ENCODE measurements at places on chromosomes 1 and 21.

DNA sequence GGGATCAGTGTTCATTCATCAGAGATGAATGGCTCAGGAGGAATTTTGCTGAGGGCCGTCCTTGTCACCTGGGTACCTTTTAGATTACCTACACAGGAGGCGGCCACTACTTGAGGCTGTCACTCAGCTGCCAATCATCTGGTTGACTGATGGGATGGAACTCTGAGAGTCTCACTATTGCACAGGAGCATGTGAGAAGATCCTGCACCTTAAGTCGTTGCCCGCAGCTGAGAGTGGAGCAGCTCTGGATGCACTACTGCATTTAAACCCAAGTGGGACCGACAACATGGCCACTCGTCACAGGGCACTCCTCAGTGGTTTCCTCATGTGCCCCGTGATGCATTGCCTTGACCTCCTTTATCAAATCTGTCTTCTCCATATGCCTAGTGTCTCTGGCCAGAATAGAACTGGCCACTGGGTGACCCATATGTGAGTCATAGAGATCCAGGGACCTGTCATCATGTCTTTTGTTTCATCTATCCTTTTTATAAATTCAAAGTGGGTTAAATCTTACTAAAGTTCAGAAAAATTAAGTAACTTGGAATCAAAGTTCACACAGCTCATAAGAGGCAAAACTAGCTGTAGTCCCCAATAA, 165.5 kb downstream of the ZSCAN20 start:
- DNase-seq = no peak

DNA sequence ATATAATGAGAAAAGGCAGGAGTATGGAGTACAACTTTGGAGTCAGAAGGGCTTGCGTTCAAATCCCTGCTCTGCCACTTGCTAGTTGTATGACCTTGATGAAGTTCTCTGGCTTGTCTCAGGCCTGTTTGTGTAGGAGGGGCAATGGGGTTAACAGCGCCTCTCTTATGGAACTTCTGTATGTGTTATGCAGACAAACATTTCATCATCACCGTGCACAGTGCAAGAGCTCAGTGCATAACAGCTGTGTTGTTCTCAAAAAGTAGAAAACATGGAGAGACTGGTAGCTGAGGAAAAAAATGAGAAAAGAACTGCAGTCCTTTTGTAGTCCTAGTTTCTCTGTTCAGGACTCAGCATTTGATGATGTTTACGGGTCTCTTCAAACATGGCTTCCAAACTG, 10.4 kb upstream of the ZNF648 start:
- no peak for DNase-seq

- peak; percentile 47 for DNase-seq
These were observed 38.6 kb upstream of the ETS2 start for GRCh38 chr21:38766987-38767722.

DNA sequence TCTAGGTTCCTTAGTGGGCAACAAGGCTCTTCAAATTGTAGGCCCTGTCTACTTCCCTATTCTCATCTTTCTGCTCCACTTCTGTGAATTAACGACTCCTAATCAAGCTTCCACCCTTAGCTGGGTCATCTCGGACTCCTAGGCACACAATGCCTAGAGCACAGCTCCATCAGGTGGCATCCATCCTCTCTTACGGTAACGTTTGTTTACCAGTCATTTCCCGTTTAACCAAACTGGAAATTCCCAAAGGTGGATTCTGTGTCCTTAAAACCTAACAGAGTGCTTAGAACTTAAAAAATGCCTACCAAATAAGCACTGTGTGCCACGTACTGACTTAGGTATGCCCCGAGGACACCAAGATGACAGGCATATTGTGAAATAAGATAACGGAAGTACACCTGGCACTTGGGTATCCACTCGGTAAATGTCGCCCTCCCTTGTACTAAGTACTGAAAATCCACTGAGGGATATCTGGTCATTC, 1.5 kb downstream of the PARP1 start:
- no peak for DNase-seq

- DNase-seq = no peak
These were observed 117.2 kb downstream of the SLC25A24 start for GRCh38 chr1:108082738-108083562.

GRCh38 chr1:78303620-78304019, 187.2 kb upstream of the PTGFR start:
- DNase-seq = no peak

DNA sequence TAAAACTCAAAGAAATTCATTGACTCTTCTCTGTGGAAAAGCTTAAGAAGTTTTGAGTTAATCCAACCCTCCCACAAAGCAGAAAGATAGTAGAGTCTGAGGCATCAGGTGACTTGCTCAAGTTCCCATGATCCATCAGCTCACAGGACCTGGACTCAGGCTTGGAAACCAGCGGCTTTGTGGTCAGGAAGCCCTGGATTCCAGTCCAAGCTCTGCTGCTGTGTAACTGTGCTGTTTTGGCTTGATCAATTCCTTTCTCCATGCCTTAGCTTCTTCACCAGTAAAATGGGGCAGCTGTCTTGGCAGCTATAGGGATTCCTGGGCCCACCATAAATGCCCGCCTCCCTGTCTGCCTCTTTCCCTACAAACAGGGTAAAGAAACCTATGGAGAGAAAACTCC, 180.2 kb downstream of the HIVEP3 start:
- no peak for DNase-seq

GRCh38 chr1:209434066-209434465, 149.4 kb upstream of the CAMK1G start:
- no peak for DNase-seq

GRCh38 chr1:53598966-53599365, 139.8 kb downstream of the DMRTB1 start:
- DNase-seq = no peak

DNA sequence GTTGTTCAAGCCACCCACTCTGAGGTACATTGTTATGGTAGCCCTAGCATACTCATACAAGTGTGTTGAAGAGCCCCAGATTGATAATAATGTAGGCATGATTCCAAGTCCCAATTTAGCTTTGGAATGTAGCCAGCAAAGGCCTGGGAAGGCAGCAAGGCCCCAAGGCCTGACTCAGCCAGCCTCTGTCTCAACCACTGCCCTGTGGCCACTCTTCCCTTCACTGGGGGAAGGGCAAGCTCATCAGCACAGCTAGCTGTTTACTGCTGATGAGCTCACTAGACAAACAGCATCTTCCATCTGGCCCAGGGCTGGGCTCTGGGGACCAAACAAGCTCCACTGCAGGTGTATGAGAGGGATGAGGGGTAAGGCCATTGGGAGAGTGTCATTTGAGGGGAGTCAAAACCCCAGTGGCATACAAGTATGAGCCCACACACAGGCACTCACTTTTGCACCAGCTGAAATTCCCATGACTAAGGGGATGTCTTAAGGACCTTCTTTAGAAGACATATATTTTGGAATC, 2.2 kb upstream of the IRF6 start:
- no peak for DNase-seq

DNA sequence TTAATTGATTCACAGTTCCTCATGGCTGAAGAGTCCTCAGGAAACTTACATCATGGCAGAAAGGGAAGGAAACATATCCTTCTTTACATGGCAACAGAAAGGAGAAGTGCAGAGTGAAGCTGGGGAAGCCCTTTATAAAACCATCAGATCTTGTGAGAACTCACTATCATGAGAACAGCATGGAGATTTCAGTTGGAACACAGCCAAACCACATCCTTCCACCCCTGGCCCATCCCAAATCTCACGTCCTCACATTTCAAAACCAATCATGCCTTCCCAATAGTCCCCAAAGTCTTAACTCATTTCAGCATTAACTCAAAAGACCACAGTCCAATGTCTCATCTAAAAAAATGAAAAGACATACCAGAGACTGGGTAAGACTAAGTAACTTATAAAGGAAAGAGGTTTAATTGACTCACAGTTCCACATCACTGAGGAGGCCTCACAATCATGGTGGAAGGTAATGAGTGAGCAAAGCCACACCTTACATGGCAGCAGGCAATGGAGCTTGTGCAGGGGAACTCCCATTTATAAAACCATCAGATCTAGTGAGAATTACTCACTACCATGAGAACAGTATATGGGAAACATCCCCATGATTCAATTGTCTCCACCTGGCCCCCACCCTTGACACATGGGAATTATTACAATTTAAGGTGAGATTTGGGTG, 105.2 kb downstream of the MRPL39 start:
- DNase-seq = no peak

- DNase-seq = no peak
These were observed 6.7 kb downstream of the ROR1 start for GRCh38 chr1:63780565-63780964.

- DNase-seq = no peak
These were observed 153.6 kb downstream of the PGBD5 start for GRCh38 chr1:230272557-230272956.

DNA sequence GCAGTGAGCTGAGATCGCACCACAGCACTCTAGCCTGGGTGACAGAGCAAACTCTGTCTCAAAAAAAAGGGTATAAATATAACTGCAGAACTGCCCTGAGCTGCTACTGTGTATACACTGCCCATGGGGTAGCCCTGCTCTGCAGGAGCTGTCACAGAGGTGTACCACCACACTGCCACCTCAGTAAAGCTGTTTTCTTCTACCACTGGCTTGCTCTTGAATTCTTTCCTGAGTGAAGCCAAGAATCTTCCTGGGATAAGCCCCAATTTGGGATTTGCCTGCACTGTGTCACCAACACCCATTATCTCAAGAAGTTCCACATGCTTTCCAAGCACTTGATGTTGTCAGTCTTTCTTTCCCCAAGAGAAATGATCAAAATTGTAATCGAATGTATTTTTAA, 30.6 kb upstream of the SLC6A9 start:
- DNase-seq = no peak

DNA sequence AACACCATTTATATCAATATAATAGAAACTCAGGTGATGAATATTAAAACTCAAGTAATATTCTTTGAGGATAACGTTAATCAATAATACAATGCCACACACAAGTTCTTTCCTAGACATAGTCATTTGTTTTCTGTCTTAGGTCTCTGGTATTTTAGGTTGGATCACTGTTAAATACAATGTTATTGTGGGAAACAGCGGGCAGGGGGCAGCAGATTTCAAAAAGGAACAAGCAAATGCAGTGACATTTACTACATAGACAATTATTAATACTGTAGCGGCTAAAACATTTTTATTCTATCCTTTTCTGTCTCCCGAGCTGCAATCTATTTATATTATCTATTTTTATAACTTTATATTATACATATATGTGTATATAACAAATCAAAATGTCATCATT, 186.4 kb upstream of the ZNHIT6 start:
- no peak for DNase-seq

DNA sequence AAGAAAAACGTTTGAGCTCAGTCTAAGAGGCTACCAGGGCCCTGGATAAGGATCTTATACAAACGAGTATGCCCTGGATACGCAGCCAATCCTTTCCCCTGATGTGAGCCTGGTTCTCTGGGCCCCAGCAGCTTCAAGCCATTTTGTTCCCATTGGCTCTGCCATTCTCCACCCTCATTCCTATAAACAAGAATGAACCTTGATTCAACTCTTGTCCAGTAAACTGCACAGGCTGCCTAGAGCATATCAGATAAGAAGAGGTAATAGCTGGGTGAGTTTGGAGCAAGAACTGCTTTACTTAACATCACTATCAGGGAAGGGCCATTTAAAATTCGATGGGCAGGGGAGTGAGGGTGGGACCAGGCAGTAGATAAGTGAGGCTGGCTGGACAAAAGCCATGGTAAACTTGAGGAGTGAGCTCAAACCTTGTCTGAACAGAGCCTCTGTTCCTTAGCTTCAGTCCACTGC, 11.3 kb downstream of the BTG2 start:
- DNase-seq = no peak

GRCh38 chr1:191495040-191495439, 663.2 kb upstream of the RGS18 start:
- no peak for DNase-seq

DNA sequence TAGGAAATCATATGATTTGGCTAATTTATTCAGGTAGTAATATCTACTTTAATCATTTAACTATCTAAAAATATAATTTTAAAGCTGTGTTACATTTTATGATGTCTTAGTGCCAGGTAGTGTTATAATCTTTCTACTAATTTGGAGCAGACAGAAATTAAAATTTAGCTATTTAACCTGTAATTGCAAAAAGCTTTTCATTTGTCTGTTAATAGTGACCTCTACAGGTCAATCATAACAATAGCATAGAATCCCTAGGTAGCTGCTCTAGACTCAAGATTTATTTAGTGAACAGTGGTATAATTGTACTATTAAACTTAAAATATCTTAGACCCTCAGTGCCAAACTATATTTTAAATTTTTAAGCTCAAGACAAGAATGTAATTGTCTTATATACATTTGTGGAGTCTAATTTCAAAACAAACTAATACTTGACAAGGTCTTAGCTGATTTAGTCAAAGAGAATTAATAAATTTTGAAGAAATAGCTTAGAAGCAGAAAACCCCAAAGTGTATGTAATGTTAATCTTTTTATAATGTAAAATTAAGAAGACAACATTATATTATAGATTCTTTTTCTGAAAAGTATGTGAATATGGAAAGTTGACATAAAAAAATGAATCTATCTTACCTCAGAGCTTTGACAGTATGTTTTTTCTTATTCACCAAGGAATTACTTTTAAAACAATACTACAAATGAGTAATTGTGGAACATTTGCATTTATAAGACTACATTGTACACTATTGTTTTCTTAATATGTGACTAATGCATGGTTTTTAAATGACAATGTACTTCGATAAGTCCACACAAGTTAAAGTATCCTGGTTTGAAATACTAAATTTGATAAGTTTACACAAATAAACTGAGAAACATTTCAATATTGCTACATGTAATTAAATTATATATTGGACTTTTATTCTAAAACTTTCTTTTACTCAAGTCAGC, 64.1 kb upstream of the RNPC3 start:
- no peak for DNase-seq

DNA sequence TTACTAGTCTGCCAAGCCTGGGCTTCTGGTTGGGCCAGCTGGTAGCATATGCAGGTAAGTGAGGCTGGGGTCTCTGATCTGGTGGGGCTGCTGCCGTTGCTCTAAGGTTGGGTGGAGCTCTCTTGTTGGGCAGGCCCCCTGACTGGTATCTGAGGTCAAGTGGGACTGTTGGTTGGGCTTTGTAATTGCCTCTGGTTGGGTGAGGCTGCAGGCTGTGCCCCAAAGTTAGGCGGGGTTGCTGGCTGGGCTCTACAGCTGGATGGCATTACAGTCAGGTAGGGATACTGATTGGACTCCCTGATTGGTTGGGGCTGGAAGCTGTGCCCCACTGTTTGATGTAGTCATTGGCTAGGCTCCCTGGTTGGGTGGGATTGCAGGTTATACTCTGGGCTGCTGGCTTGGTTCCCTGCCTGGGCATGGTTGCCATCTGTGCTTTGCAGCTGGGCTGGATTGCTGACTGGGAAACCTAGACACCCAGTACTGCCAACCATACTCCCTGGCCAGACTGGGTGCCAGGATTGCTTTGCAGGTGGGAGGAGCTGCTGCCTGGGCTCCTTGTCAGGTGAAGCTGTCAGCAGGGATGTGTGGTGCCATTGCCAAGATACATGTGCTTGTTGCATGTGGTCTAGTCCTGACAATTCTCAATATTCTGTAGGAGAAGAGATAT, 130.5 kb downstream of the RABGAP1L start:
- no peak for DNase-seq

GRCh38 chr1:239394107-239394506, 7.7 kb downstream of the CHRM3 start:
- no peak for DNase-seq

GRCh38 chr1:170624146-170624545, 39.8 kb upstream of the PRRX1 start:
- no peak for DNase-seq

- DNase-seq = no peak
These were observed 7.8 kb upstream of the SRRM1 start for GRCh38 chr1:24635195-24635843.

GRCh38 chr1:117060441-117061317, 553 bp downstream of the TTF2 start:
- DNase-seq = no peak

- no peak for DNase-seq
These were observed 74.9 kb upstream of the ANGPTL1 start for GRCh38 chr1:178945763-178946266.

Measured in central memory CD8-positive, alpha-beta T cell (primary cell).